ENCODE measurements at places on chromosomes 6 and 20.

DNA sequence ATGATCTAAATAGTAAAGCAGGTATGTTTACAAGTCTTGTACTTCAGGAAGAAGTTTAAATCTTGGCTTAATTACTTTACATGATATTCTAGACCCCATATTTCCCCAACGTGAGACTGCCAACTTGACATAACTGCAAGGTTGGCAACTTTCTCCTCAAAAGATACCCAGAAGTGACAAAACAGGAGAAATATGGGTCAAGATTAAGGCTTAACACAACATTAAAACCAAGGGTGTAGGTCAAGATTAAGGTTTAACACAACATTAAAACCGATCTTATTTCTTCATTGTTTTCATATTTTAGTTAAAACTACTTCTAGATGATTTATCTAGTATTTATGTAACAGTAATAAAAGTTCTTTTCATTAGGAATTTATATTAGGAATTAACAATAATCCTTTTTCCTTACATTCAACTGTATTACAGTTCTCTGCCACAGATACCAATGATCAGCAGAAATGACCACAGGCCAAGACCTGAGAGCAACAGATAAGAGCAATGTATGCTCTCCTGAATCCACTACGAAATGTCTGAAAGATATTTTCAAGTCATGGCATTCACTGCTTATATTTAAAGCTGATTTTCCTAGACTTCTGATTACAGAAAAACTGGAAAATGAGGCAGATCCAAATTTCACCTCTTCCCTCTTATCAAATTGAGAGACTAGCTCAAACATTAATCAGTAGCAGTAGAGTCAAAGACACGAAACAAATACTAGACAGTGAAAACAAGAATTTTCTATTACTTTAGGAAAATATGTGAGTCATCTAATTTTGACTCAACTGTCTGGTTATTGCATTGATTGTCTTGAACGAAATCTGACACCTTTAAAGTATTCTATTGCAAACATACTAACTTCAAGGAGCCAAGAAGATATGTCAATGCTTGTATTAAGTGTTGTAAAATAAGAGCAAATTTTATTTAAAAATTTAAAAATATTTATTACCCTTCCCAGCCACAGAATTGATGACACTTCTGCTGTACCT lies 72.3 kb downstream of the RNGTT start:
- no peak for DNase-seq

DNA sequence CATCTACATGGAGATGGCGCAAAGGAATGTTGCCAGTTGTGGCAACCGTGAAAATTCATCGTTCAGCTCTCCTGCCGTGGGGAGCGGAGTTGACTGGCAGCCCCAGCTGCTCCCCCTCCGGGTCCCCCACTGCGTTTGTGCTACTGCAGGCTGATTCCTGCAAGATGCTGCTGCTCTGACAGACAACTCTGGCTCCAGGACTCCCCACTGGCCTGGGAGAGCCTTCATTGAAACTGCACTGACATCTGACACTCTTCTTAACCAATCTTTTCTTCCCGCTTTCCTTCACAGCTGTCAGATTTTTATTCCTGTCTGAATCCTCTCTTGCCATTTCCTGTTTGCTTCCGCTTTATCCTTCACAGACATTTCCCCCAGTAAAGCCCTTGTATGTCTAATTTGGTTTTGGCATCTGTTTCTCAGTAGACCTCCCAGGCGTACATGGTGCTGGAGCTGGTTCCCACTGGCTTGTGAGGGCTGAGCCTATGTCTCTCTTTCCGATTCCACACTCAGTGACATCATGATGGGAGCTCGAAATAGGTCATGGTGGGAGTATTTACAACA lies 9.5 kb upstream of the ATRN start:
- DNase-seq: no peak

- DNase-seq: no peak
Observed at GRCh38 chr6:157121897-157122296, 201.4 kb downstream of the TMEM242 start.

- DNase-seq: no peak
Observed at GRCh38 chr6:87794922-87795885, 93.2 kb upstream of the AKIRIN2 start.

DNA sequence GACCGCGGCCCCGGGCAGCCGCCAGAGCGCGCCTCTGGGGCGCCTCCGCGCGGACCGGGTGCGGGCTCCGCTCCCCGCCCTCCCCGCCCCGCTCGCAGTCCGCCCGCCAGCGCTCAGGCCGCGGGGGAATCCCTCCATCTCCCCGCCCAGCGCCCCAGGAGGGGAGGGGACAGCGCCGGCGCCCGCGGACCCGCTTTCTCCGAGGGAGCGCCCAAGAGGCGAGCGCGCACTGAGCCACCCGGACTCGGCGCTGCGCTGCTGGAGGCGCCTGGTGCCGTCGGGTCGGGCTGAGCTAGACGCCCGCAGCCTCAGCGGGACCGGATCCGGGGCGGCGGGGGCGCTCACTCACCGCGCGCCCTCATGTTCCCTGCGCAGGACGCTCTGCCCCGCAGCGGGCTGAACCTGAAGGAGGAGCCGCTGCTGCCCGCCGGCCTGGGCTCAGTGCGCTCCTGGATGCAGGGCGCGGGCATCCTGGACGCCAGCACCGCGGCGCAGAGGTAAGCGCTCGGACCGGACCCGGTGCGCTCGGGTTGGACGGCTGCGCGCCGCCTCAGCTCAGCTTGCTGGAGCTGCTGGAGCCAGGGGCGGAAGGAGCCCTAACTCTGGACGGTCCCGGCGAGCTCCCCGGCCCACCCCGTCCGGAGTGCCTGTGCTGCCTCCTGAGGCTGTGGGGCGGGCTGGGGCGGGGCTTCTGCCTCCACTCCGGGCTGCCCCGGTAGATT lies 867 bp downstream of the EBF4 start:
- peak; percentile 51 for DNase-seq

- DNase-seq: no peak
Observed at GRCh38 chr6:44199883-44200282, 16.8 kb upstream of the MYMX start.

- no peak for DNase-seq
Observed at GRCh38 chr20:12695937-12696336, 312.8 kb upstream of the SPTLC3 start.

Data from suppressor macrophage treated with lipopolysaccharide for 4 hours (primary cell).